ENCODE measurements at places on chromosomes 7 and 10. TPM values are rescaled to one million over a fixed set of nuclear protein-coding genes. Genes with fewer than 3 reads are reported as not detected.

DNA sequence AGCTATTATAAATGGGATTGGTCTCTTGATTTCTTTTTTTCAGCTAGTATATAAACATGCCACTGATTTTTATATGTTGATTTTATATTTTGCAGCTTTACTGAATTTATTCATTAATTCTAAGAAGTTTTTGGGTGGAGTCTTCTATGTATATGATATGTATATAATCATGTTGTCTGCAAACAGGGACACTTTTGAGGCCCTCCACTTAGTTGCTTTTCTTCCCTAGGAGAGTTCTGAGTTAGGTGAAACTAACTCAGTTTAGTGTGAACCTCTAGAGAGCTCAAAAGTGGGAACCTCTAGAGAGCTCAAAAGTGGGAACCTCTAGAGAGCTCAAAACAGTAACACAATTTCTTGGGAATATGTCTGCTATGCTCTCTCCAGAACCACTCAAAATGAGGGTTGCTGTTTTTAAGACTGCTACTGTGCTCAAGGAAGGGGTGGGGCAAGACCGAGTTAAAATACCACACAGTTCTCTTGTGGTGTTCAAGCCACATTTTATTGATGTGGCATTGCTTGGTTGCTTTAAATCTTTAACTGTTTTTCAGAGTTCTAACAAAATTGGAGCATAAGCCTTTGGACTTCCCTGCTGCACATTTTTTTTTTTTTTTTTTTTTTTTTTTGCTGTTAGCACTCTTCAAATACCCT is 13.2 kb downstream of the CCDC7 start:
- no peak for DNase-seq

Gene FAM241B
- 11.4 TPM for polyA plus RNA-seq

DNA sequence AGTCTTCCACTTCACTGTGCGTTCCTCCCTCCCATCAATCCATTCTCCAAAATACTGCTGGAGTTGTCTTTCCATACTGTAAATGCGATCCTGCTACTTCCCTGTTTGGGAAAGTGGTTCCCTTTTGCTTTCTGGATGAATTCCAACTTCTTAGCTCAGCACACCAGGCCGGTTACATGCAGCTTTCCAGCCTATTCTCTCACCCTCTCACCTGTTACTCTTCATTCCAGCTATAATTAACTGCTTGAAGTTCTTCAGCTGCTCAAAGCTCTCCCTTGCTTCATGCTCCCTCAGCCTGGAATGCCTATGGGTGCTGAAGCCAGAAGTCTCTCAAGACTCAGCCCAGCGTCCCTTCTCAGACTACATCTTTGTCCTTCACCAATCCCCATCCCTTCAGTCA is 6.0 kb upstream of the ZNRF2 start:
- DNase-seq = no peak

Gene AVL9
- polyA plus RNA-seq = 27.6 TPM

Gene UCN3
- 2.0 TPM for polyA plus RNA-seq

GRCh38 chr7:1593091-1593866 is 23.4 kb upstream of the PSMG3 start:
- no peak for DNase-seq

DNA sequence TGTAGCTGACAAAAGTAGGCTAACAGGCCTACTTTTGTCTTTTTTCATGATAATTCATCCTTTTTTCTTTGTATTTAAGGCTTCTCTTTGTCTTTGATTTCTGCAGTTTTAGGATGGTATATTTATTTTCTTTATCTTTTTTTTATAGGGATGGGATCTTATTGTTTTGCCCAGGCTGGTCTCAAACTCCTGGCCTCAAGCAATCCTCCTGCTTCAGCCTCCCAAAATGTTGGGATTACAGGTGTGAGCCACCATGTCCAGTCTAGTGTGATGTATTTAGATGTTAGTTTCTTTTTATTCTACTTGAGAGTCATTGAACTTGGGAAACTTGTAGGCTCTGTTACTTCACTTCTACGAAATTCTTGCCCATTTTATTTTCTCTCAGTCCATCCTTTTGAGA is 35.4 kb downstream of the TRIM24 start:
- no peak for DNase-seq

GRCh38 chr7:77989981-77990566 is 191.5 kb downstream of the PHTF2 start:
- no peak for DNase-seq

DNA sequence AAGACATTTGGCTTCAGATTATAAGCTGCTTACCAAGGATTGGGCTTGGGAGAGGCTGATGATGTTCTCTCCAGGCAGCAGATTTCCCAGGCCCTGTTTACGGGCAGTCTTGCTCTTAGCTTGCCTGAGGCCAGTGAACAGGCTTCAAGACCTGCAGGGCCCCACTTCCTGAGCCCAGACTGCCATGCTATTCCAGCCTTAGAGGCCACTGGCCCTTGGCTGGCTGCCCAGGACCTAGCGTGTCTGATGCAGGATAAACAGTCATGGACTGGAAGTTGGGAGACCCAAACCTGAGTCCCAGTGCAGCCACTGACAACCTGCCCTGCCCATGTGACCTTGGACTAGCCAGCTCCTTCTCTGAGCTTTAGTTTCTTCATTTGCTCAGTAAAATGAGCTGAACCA is 2.9 kb downstream of the PRXL2A start:
- DNase-seq = no peak

DNA sequence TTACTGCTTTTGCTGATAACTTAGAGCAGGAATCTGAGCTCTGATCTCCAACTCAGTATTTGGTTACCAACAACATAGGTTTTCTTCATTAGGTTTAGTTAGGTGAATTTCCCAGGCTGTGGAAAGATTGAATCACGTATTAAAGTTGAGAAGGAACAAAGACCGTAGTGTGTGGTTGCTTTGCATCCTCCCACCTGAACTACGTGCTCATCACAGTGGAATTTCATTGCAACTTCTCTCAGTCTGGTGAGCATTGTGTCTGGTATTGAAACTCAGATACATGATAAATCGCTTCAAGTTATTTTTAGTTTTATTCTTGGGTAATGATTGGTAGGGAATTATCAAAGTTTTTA is 139.4 kb upstream of the AKR1E2 start:
- DNase-seq = no peak

DNA sequence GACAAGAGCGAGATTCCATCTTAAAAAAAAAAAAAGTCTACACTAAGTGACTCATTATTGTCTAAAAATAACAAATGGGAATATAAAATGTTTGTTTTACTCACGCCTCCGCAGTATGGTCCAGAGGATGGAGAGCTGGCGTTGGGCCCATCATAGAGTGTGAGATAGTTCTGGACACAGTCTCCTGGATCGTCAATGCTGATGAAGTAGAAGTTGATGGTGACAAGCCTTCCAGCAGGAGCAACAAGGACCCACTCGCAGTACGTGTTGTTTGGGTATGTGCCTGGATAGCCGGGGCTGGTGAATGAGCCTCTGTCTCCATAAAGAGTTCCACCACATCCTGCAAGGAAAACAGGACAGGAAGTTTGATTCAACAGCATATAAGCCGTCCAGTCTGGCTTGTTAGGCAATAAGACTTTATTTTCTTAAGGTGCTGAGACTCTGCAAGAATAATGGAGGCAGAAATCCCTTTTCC is 11.5 kb upstream of the RSU1 start:
- no peak for DNase-seq

- DNase-seq = no peak
These were observed 98.2 kb downstream of the ANK3 start for GRCh38 chr10:60291344-60291930.

Gene TAS2R3
- 0.80 TPM for polyA plus RNA-seq

DNA sequence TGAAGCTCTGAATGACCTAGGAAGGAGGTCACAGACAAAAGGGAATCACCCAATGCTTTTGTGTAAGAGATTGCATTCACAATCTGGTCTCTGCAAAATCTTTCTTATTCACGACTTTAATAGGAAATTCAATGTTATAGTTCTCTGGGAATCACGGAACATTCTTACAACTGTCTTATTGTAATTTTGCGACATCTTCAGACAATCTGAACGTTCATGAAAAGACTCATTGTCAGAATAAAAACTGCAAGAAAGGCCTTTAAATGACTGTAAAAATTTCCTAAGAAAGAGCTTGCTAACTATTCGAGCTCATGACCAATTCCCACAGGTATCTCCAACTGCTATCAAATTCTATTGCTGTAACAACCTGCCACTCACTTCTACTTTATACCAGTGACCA is 130.7 kb downstream of the DGKI start:
- no peak for DNase-seq

GRCh38 chr7:149067869-149068268 is 22.6 kb downstream of the ZNF786 start:
- no peak for DNase-seq

- no peak for DNase-seq
These were observed 316.6 kb upstream of the MAGI2 start for GRCh38 chr7:79770063-79770462.

DNA sequence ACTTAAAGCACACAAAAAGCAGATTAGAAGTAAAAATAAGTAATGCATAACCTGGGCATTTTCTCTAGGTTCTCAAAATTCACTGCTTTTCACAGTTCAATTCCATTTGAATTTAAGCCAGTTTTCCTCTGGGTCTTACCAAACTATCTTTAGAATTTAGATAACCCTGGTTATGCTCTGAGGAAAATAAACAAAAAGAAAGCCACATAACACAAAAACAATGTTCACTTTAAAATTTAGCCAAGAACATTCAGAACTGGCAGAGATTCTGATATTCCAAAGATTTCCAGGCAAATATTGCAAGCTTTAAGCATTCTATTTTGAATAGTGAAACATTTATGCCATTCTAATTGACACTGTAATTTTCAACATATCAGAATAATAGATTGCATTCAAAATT is 50.7 kb upstream of the PRKG1 start:
- DNase-seq = no peak

DNA sequence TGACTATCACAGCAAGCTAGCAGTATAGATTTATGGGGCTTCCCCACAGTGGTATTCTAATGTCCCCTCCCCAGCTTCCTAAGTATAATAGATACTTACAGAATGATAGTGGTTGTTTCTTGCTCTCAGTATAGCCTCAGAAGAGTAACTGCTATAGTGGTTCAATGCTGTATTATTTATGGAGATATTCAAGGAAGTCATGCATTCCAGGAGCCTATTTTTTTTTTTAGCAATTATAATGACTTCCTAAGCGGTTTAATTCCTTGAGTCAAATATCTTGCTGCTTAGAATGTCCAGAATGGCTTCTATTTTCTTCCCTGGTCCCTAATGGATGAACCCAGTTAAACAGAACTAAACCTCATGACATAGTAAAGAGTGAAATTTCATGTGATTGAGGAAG is 451.5 kb upstream of the SEMA3D start:
- no peak for DNase-seq

DNA sequence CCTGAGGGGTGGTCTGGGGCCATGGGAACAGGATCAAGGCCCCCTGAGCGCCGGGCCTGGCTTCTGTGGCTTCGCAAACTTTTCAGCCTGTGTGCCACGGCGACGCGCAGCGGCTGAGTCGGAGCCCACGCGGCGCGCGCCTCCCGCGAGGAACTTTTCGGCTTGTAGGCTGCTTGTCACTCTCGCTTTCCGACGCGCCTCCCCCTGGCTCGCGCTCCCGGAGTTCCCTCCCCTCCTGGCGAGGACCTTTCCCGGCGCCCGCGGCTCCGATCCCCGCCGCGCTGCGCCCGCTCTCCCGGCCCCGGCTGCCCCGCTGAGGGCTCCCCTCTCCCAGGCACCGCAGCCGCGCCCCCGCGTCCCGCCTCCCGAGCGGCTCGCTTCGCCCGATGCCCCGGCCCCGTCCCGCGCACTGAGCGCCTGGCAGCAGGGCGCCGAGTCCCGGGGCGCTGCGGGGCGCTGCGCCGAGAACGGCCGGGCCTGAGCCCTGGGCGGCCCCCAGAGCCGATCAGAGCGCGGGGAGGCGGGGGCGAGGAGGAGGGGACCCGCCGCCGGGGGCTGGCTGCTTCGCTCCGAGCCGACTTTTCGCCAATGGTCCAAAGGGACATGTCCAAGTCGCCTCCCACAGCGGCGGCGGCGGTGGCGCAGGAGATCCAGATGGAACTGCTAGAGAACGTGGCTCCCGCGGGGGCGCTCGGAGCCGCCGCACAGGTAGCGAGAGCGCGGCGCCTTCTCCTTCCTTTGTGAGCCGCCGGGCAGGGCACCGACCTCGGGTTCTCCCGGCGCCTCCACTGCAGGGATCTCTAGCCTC is at the start of gene CACNB2:
TSS of gene CACNB2 (plus strand) at position 276 of the 808 bp plus-strand sequence.
- no peak for DNase-seq

DNA sequence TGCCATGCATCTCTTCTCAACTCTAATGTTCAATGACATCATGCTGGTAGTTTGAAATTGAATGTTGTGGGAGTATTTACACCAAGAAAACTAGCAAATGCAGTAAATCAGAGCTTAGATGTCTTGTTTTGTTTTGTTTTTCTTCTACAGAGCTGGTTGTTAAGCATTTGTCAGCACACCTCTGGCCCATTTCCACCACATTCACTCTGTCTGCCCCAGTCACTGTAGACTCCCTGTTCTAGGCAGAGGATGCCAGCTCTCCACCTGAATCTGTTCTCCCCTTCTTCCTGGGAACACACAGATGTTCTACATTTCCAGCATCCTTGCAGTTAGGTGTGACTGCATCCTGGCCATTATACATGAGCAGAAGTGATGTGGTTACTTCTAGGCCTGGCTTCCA is 4.1 kb upstream of the ARHGAP22 start:
- no peak for DNase-seq
